Effector CD4-positive, alpha-beta T cell (primary cell): ENCODE measurements at places on chromosomes 6 and 20.

DNA sequence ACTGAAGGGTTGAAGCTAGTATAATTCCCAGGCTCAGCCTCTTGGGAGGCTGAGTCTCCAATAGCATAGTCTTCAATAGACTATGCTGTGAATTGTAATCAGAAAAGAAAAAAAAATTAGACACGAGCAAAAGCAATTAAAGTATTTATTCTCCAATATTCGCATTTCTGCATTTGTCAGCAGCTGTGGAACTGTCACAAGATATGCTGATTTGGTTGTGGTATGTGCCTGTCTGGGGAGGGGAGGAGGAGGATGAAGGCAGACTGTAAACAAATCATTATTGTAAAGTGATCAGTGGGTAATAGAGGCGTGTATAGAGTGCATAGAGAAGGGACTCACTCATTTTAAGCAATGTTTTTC, 10.1 kb upstream of the BICRAL start:
- peak; percentile 39 for DNase-seq

- no peak for DNase-seq
Measured at GRCh38 chr20:44035924-44036323, 121.3 kb downstream of the TOX2 start.

- no peak for DNase-seq
Measured at GRCh38 chr6:167282165-167282564, 8.9 kb upstream of the UNC93A start.

DNA sequence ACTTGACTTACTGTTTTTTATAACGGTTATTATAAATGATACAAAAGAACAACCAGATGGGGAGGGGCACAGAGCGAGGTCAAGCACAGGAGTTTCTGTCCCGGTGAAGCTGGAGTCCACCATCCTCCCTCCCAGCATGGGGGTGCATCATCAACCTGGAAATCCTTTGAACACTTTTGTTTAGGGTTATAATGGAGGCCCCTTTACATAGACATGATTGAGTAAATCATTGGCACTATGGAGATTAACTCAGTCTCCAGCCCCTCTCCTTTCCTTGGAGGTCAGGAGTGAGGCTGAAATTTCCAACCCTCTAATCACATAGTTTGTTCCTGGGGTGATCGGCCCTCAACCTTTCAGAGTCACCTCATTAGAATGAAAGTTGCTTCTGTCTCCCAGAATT, 71.8 kb upstream of the ANKEF1 start:
- no peak for DNase-seq

DNA sequence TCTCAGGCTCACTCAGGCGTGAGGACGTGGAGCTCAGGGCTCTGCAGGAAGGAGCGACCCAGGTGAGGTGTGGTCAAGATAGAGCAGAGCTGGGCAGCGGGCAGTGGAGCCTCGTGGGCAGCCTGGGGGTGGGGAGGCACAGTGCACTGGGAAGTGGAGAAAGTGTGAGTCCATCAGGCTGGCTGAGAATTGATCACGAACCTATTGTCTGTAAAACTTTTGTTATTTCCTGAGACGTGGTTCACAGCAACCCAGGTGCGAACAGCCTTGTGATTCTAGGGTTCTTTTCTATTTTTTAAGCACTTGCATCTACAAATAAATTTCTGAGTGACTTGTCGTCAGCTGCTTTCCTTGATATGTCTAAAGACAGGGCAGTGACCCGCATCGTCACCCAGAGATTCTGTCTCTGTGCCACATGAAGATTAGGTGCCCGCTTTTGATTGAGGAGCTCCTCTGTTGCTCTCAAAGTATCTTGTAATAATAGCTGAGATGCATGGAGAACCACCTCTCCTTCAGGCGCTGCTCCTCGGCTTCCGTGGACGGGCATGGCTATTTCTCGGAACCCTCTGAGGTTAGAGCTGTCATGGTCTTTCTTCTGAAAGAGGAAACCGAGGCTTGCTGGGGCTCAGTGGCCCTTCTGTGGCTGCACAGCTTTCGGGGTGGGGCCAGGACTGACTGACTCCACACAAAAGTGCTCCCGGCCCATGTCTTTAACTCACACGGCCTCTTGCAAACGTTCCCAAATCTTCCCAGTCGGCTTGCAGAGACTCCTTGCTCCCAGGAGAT, 662 bp upstream of the CCR6 start:
- DNase-seq, result no peak
